ENCODE measurements at places on chromosomes 7 and 10. TPM values are rescaled to one million over a fixed set of nuclear protein-coding genes. Genes with fewer than 3 reads are reported as not detected.

The NKX2-3 gene
- 35.2 TPM for total RNA-seq

The UNCX gene
- not detected for total RNA-seq

The CHN2 gene
- total RNA-seq: 37.7 TPM

The OR2A5 gene
- total RNA-seq: not detected

The CALML3 gene
- not detected for total RNA-seq

The TMEM270 gene
- total RNA-seq: not detected

GRCh38 chr7:129646369-129647021 lies 35.0 kb downstream of the NRF1 start:
- H3K27me3 ChIP-seq: no peaks in the 10 kb centered on the region
- peaks cover 6% of the 10 kb centered on the region for H3K4me1 ChIP-seq
- H3K4me3 ChIP-seq: no peak overlapping the region
- DNase-seq: no peak
- H3K27ac ChIP-seq: no peak overlapping the region
- H3K36me3 ChIP-seq: no peaks in the 10 kb centered on the region

DNA sequence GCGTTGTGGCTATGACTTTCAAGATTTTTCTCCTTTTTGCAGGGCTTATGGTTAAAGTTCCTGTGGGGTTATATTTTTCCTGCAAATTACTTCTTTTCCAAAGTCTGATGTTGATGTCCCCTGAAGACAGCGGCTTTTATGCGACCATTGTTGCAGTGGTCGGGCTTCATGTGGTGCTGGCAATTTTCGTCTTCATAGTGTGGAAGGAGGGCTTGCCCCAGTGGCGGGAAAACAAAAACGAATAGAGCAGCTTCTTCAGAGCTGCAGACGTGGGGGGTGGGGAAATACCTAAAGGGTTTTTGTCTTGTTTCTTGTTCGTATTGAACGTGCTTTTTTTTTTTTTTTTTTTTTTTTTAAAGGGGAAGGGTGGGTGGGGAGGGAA lies 53.8 kb downstream of the MCMBP start:
- no peak for DNase-seq
- peaks cover 7% of the 10 kb centered on the region for H3K4me1 ChIP-seq
- H3K4me3 ChIP-seq: peak overlapping the region; percentile 39

DNA sequence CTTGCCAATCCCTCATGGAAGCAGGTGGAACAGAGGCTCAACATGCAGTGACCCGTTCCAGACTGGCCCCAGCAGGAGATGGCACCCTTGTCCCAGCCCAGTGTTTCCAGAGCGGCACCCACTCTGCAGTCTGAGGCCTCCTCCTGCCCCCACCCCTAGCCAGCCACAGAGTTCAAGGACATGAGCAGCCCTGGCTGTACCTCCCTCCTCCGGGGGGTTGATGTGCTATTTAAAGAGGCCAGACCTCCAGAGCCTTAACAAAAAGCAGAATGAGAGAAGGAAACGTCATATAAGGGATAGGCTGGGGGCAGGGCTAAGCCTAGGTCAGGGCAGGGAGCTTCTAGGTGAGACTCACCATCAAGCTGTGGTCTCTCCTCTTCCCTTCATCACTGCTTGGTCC lies 115.7 kb upstream of the NANOS1 start:
- H3K36me3 ChIP-seq: no peaks in the 10 kb centered on the region
- no peak overlapping the region for H3K4me3 ChIP-seq
- H3K27me3 ChIP-seq: no peaks in the 10 kb centered on the region
- no peak overlapping the region for H3K27ac ChIP-seq
- H3K4me1 ChIP-seq: peaks cover 5% of the 10 kb centered on the region

GRCh38 chr7:69166979-69167516 lies 431.2 kb upstream of the AUTS2 start:
- H3K27me3 ChIP-seq: no peaks in the 10 kb centered on the region
- no peak overlapping the region for H3K27ac ChIP-seq
- DNase-seq: no peak
- H3K4me3 ChIP-seq: no peak overlapping the region

DNA sequence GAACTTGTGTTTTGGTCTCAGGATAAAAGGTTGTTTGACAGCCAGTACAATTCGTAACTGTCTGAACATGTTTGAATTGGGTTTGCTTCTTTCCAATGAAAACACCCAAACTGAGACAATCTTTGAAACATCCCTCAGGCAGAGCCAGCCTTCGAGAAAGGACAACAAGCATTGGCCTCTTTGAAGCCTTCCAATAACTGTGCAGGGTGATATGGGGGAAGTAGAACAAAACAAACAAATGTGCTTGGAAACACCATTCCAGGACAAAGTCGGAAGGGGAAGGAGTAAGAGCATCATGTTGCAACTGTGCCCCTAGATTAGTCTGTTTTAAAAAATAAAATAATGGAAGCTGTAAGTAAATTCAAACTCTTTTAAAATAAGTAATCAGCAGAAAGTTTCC lies 39.5 kb downstream of the IL2RA start:
- no peak overlapping the region for H3K4me3 ChIP-seq
- no peak overlapping the region for H3K27ac ChIP-seq

GRCh38 chr10:69323622-69324021 lies 45.3 kb downstream of the HK1 start:
- H3K4me1 ChIP-seq: no peaks in the 10 kb centered on the region
- H3K27ac ChIP-seq: no peak overlapping the region
- H3K36me3 ChIP-seq: no peaks in the 10 kb centered on the region
- no peak overlapping the region for H3K4me3 ChIP-seq

GRCh38 chr7:122942765-122943164 lies 52.7 kb downstream of the TAS2R16 start:
- no peak overlapping the region for H3K27ac ChIP-seq
- H3K36me3 ChIP-seq: no peaks in the 10 kb centered on the region
- DNase-seq: no peak
- H3K4me3 ChIP-seq: no peak overlapping the region
- no peaks in the 10 kb centered on the region for H3K27me3 ChIP-seq

- H3K4me1 ChIP-seq: no peaks in the 10 kb centered on the region
- H3K27me3 ChIP-seq: no peaks in the 10 kb centered on the region
- H3K36me3 ChIP-seq: no peaks in the 10 kb centered on the region
- DNase-seq: peak; percentile 41
Measured at GRCh38 chr7:102313997-102314780, 27.5 kb downstream of the SH2B2 start.

DNA sequence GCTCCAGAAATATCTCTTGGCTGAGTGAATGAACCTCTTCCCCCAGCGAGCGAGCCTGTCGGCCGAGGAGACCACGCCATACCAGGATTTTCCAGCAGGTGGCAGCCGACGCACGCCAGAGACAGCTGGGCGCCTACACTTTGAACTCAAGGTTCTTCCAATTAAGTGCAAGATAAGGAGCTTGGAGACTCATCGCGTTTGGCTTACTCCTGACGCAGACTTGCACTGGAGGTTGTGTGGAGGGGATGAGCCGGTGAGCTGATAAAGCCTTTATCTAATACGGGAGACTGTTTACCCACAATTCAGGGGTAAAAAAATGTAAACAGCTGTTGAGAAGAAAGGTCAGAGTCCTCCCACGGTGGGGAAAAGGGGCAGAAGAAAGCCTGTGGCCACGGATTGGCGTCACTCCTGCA lies 45.9 kb upstream of the EMX2 start:
- H3K36me3 ChIP-seq: no peaks in the 10 kb centered on the region
- no peaks in the 10 kb centered on the region for H3K27me3 ChIP-seq
- peaks cover 7% of the 10 kb centered on the region for H3K4me1 ChIP-seq
- H3K4me3 ChIP-seq: no peak overlapping the region

DNA sequence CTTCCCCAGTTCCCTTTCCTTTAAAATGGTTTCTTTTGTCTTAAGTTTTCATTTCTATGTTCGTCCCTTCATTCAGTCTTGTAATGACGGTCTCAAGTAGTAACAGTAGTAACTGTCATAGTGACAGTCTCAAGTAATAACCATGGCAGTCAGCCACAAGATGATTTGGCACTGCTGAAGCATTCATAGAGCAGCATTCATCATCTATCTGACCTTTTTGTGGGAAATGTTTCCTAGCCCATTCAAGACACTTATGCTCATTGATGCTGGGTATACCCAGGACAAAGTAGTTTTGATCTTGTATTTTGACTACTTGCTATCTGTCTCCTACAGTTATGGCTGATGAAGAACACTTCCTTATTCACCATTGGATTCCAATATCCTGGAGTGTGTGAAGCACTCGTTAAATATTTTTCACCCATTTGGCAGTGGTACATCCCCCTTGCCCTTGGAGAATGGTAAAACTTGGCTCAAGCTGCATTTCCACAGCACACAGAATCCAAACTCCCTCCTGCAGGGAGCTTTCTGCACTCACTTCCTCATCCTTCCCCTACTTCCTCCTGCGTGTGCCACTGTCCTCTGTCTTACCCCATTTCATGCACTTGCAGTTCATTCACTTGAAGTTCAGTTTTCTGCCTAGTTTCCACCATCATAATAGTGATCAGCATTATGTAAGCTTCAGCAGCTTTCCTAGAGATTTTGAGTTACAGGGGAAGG lies 19.0 kb downstream of the GIMAP4 start:
- peak overlapping the region; percentile 56 for H3K27ac ChIP-seq
- H3K4me1 ChIP-seq: no peaks in the 10 kb centered on the region
- H3K27me3 ChIP-seq: no peaks in the 10 kb centered on the region
- DNase-seq: no peak
- H3K36me3 ChIP-seq: no peaks in the 10 kb centered on the region
- no peak overlapping the region for H3K4me3 ChIP-seq

DNA sequence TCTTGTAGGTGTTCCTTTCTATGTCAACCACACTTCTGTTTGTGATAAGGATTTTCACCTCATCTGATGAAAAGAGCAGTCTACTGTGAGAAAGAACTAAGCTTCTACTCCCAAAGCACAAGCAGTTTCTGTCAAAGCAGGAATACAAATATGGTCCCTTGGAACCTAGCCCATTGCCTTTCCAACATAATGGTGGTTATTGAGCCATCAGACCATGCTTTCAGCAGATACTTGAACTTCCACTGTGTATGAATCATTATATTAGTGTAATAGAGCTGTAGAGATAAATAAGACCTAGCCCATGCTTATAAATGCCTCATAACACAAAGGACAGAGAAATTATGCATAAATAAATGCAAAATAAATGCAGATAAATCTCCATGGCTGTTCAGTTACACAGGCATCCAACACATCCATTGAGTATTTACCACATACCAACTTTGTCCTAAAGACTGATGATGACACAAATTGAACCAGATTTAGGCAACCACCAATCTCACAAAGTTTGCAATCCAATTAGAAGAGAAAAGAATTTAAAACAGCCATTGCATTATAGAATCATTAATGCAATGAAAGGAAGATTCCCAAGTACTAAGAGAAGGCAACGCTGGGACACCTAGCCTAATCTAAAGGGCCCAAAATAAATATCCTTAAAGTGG lies 729.4 kb upstream of the C7orf33 start:
- no peaks in the 10 kb centered on the region for H3K4me1 ChIP-seq
- no peak overlapping the region for H3K4me3 ChIP-seq
- H3K36me3 ChIP-seq: no peaks in the 10 kb centered on the region
- H3K27me3 ChIP-seq: no peaks in the 10 kb centered on the region
- DNase-seq: no peak

GRCh38 chr10:128481152-128481840 lies 355.1 kb upstream of the MKI67 start:
- H3K36me3 ChIP-seq: no peaks in the 10 kb centered on the region
- H3K27me3 ChIP-seq: no peaks in the 10 kb centered on the region
- H3K4me3 ChIP-seq: no peak overlapping the region
- no peak for DNase-seq
- H3K27ac ChIP-seq: no peak overlapping the region
